Mammary epithelial cell (primary cell): ENCODE measurements at places on chromosomes 5 and 9. TPM values are rescaled to one million over a fixed set of nuclear protein-coding genes. Genes with fewer than 3 reads are reported as not detected.

GRCh38 chr9:95305770-95306492, 11.6 kb downstream of the FANCC start:
- DNase-seq: no peak

DNA sequence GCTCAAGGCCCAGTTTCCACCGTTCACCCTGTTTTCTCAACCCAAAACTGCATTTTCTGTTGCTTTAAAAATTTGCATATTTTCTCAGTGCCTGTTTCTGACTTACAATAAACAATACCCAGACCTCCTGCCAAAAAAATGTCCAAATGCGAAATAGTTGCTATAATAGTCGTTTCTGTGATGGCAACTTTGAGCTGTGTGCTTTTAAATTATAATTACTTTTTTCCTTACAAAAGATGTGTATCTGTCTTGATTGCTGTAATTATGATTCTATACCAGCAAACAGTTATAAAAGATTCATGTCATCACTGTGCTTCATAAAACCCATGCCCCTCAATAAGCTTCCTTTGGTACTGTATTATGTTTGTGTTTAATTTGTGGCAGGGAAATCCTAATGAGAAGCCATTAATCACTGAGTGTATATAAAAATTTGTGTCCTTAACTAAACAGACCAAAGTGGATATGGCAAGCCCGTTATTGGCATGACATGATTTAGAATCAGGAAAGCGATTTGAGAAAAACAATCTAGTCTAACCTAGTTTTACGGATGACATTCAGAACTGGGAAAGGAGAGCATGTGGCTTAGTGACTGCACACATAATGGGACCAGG, 5.4 kb upstream of the SLC1A3 start:
- no peak for DNase-seq

- no peak for DNase-seq
These were observed 11.4 kb downstream of the PHF2 start for GRCh38 chr9:93587651-93588347.

SLC31A2 gene
- total RNA-seq: 68.5 and 85.8 TPM in 2 replicates

SPDL1 gene
- 7.7 TPM for total RNA-seq

SH3PXD2B gene
- total RNA-seq: 19.2 TPM
